Right atrium auricular region (tissue), 2 donors: ENCODE measurements at places on chromosomes 1 and 21. TPM values are rescaled to one million over a fixed set of nuclear protein-coding genes. Genes with fewer than 3 reads are reported as not detected.

DNA sequence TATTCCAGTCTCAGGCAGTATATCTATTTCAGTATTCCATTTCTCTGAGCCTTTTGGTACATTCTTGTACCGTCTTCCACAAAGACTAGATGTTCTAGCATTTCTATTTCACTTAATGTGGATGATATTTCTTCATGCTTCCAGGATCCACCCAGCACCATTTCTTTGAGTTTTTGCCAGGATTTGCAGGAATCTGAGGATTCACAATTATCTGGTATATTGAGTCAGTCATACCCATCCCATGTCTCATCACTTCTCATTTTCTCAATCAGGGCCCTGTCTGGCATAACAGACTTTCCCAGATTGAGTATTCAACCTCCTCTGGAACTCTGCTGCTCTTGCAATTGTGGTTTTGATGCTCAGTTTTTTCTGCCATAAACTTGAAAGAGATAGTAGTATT lies 20.9 kb upstream of the COL11A1 start:
- no peak for DNase-seq

DNA sequence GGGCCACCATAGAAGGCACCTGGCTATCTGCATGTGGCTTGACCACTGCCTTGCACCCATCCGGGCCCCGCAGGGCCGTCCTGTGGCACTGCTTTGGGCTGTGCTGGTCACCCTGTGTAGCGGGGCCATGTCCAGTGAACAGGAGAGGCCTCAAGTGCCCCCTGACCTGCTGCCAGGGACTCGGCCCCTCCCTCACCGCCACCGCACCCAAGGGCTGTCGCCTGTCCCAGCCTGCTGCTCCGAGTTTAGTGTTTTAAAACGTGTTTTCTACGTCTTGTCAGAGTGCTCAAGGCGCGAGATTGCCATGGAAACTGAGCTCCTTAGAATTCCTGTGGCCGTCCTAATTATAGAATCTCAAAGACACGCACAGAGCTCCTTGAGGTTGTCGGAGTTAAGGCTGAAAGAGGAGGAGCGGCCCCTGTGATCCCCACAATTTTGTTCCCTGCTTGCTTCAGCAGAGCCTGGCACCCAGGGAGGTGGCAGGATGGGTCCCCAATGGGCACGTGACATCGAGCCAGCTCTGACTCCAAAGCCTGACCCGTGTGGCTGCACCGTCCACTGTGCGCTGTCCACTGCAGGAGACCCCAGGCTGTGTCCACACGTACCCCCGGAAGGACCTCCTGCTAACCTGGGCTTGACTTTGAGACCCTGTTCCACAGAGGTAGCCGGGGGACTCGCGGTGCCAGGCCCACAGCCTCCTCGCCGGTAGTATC lies 66.2 kb downstream of the FAAP20 start:
- no peak for DNase-seq

- DNase-seq: no peak
Measured at GRCh38 chr1:59295618-59296017, 1.3 kb upstream of the FGGY start.

DNA sequence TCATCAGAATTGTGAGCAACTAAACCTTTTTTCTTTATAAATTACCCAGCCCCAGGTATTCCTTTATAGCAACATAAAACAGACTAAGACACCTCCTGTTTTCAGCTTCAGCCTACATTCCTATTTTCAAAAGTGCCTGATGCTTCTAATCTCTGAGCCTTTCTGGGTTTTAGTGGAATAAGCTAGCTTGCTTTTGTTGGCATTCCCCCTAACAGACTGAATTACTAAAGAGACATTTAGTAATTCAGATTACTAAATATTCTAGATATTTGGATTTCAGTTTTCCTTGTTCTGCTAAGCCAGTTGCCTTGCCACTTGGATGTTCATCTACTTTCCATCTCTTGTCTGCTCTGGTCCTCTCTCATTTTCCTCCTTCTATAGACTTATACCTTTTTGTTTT lies 10.5 kb upstream of the GNG12 start:
- no peak for DNase-seq

GMEB1 gene
- total RNA-seq: 8.8 TPM

MAP1LC3C gene
- not detected for total RNA-seq
